ENCODE measurements at places on chromosomes 4 and X.

- no peak for DNase-seq
These were observed 76.8 kb upstream of the MCF2 start for GRCh38 chrX:139784807-139785206.

GRCh38 chrX:28225513-28225912, 244.3 kb upstream of the DCAF8L1 start:
- DNase-seq: no peak

GRCh38 chr4:108432418-108432817, 188.0 kb upstream of the RPL34 start:
- DNase-seq: no peak

DNA sequence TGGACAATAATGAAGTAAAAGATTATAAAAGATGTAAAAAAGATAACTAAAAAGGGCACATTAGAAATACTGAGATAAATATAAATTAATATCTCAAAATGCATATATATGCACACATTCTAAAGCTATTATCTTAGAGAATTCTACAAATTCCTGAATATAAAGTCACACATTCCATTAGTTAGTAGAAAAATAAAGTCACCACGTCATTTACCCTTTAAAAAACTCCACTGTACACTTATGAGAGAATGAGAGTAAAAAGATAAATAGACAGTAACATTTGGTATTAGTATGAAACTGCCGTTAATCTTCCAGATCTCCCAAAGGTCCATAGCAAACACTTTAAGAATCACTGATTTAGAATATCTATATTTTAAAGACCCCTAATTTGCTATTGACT, 67.2 kb upstream of the IL15 start:
- DNase-seq: no peak

- DNase-seq: no peak
These were observed 180.4 kb downstream of the SLIT2 start for GRCh38 chr4:20432088-20432487.

- no peak for DNase-seq
These were observed 670.5 kb downstream of the GABRG1 start for GRCh38 chr4:45453258-45453853.

DNA sequence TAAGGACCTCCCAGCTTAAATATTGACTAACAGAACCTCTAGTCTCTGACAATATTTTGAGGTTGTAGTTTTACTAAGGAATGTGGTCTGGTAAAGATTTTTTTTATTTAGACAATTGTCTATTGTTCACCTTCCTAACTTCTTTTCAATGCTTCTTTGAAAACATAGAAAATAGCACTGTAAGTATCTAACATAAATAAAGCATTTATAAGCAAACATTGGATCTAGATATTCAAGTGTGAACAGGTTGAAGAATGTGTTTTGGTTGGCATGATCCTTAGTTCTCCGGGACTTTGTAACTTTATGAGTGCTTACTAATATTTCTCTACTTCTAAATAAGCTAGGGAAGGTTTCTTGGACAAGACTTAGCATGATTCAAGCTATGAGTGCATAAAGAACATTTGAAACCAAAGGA, 285.4 kb upstream of the ARSJ start:
- no peak for DNase-seq

DNA sequence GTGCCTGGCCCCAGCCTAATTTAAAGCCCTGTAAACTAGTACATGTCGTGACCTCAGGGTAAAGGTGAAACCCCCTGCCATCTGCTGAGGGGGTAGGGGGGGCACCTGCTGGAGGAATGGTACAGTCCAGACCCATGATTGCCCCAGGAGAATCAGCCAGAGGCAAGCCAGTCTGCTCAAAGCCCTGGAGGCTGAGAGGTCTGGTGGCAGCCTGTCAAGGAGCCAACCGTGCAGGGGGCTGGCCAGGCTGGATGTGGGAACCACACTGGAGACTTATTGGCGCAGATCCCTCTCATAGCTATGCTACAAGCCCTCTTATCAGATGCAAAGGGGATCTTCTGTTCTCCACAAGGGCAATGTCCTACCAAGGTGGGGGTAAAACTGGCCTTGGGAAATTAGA, 31.4 kb upstream of the PJA1 start:
- no peak for DNase-seq

- DNase-seq: no peak
These were observed 53.1 kb upstream of the PLAC1 start for GRCh38 chrX:134711135-134711921.

GRCh38 chr4:103365285-103365684, 167.1 kb upstream of the CENPE start:
- no peak for DNase-seq

- no peak for DNase-seq
These were observed 62.6 kb downstream of the PKD2 start for GRCh38 chr4:88070031-88070430.

DNA sequence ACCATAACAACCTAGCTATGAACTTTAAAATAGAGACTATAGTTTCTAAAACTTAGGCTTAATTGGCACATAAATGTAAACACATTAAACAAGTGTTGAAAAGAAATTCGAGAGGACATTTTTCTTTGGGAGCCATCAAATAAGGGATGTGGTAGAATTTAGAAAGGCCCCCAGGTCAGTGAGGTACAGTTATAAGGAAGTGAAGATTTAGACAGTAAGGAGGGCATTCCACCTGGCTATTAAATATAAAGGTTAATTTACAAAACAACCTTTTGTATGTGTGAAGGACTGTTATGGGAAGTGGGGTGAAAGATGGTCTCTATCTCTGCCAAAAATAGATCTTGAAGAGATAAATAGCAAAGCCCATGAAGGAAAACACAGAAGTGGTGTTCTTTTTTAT, 83.9 kb downstream of the AFF1 start:
- DNase-seq: no peak

DNA sequence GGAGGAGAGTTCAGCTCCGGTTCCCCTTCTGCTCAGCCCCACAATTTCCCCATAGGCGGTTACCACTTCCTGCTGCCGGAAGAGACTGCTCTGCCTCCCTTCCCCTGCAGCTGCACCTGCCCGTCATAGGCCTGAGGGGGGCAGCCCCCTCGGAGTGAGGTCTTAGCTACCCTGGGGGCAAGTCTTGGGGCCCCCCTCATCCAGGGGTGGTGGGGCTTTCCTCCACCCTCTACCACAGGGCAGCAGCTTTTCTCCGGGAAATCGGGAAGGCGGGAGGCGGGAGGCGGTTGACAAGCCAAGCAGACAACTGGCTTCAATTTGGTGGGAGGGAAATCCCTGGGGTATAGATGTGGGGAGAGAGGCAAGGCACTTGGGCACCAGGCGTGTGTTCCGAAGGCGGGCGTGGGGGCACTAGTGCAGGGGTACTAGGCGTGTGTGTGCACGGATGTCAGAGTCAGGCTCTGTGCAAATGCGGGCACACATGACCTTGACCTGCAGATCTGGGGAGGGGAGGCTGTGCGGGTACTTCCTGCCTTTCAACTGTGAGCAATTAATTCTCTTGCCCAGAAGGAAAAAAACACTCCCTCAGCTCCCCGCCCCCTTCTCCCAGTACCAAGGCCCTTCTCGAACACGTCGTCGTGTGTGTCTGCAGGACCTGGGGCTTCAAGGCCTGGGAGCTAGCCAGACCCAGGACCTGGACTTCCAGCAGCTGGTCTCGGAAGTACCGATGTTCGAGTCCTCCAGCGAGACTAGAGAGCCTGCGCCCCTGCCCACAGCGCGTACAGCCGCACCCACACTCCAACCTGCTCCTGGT, 1.0 kb upstream of the ARHGAP4 start:
- no peak for DNase-seq

- DNase-seq: no peak
These were observed 75.2 kb downstream of the INTS12 start for GRCh38 chr4:105633241-105633640.

GRCh38 chrX:51824061-51824460, 69.4 kb upstream of the MAGED1 start:
- DNase-seq: no peak

DNA sequence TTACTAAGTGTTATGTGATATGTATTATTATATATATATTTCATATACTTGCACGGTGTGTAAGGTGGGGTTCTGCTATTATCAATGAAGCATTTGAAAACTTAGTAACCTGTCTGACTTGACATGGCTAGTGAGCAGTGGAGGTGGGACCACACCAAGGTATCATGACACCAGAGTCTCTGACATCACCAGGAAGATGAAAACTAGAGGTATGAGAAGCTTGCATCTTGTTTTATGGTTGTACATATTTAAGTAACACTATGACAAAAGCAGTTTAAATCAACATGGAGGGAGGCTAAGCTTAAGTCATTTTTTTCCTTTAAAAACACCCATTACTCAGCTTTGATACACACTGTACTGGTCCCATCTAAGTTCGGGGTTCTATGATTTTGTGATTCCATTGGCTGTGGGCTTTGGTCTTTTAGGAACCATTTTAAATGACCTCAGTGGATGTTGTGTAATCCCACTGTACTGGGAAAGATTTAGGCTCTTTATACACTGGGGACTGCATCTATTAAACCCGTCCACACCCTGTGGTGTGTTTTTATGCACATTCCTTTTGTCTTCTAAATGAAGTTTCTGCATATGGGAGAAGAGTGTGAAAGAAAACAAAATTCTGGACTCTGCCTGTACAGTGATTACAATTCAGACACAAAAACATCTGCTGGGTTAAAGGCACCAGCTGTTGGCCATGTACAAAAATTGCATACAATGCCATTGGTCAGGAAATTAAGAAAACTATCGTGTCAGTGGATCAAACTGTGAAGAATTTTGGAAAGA, 570.6 kb downstream of the SPRY1 start:
- no peak for DNase-seq

- no peak for DNase-seq
These were observed 59.3 kb downstream of the MSN start for GRCh38 chrX:65726715-65727114.

- DNase-seq: no peak
These were observed at the start of gene DCHS2 for GRCh38 chr4:154491341-154492271. DCHS2 (minus strand) TSS chr4:154491799; CDS start chr4:154491355, 444 bp downstream.

DNA sequence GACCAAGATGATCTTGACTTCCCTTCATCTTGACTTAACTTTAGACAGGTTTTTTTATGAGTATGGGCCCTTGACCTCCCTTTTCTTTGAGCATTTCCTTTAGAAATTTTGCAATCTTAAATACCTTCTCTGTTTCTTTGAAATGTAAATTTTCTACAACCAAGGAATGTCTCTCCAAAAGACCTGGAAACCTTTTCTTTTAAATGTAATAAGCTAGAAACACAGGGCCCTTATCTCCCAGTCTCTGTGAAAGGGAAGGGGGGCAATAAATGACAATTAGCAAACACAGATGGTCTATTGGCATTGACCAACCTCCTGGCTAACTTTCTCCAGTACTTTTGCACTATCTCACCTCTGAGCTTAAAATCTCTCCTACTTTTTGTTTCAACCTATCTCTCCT, 144.3 kb upstream of the GK2 start:
- DNase-seq: no peak

- no peak for DNase-seq
These were observed 303.3 kb downstream of the FRMPD4 start for GRCh38 chrX:12441381-12442128.

- no peak for DNase-seq
These were observed 19.9 kb downstream of the FGFBP1 start for GRCh38 chr4:15918484-15919129.

DNA sequence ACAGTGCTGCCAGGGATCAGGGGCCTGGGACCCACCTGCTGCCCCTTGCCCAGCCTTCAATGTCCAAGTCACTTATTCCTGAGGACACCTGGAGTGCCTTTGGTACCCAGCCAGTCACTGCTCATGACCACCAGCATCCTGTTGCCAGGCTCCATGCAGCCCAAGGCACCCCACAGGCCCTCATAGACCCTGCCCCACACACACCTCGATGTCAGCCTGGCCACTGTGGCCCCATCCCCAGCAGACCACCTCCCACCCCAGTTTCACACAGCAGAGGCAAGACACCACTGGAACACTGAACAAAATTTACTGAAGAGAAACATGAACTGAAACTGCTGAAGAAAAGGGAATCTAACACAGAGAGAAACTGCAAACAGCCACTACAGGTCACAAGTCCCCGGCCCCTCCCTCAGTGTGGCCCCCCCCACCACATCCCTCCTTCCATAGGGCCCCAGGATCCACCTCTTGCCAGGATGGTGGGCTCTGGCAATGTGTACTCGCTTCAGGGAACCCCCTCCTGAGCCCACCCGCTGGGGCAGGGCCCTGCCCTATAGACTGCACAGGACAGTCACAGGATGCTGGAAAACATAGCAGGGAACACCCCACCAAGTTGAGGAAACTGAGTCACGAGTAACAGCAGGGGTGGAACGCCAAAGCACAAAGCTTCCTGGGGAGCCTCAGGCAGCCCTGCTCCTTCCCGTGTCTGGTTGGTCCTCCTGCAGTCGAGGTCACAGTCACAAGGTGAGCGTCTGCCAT, 5.2 kb downstream of the PNMA5 start:
- no peak for DNase-seq

- DNase-seq: no peak
These were observed 39.0 kb downstream of the ENPEP start for GRCh38 chr4:110514889-110515479.

- no peak for DNase-seq
These were observed 20.4 kb upstream of the DCHS2 start for GRCh38 chr4:154511981-154512380.

- no peak for DNase-seq
These were observed 2082.8 kb upstream of the TENM3 start for GRCh38 chr4:180160195-180160983.

GRCh38 chrX:16992951-16993350, 46.5 kb downstream of the REPS2 start:
- no peak for DNase-seq

DNA sequence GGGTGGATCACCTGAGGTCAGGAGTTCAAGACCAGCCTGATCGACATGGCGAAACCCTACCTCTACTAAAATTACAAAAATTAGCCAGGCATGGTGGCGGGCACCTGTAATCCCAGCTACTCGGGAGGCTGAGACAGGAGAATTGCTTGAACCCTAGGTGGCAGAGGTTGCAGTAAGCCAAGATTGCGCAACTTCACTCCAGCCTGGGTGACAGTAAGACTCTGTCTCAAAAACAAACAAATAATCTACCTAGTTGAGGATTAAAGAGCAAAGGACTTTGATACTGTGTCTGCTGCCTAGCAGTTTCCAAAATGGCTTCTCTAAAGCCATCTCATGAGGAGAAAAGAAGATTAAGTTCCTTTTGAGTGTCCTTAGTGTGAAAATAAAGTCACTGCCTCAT, 37.8 kb downstream of the SMS start:
- DNase-seq: no peak

DNA sequence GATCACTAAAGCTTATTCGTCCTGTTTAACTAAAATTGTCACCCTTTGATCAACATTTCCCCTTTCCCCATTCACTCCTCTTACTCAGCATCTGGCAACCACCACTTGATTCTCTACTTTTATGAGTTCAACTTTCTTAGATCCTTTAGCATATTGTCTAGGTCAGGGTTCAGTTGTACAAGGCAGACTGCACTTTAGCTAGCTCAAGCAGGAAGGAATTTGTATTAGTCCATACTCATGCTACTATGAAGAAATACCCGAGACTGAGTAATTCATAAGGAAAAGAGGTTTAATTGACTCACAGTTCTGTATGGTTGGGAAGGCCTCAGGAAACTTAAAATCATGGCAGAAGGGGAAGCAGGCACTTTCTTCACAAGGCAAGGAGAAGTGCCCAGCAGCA, 44.3 kb downstream of the TASL start:
- no peak for DNase-seq
